ENCODE measurements at places on chromosomes 12 and 14.

GRCh38 chr14:72961579-72962335 lies 35.5 kb downstream of the DCAF4 start:
- DNase-seq = no peak

GRCh38 chr14:56501909-56502530 lies 77.6 kb upstream of the TMEM260 start:
- DNase-seq = no peak

DNA sequence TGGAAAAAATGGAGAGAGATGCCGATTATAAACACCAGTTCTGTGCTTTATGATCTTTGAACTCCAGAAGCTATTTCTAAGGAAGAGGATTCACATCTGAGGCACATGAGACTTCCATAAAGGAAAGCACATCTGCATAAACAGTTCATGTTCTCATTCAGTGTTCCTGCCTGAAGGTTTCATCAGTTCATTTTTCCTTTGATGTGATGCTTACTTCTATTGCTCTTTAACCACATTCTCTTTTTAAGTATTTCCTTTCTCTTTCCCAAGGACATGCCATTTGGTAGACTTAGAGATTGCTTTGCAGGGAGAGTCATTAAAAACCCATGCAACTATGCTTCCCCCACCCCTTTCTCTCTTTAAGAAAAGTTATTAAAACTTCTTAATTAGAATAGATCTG lies 387.0 kb upstream of the FLRT2 start:
- DNase-seq = no peak

DNA sequence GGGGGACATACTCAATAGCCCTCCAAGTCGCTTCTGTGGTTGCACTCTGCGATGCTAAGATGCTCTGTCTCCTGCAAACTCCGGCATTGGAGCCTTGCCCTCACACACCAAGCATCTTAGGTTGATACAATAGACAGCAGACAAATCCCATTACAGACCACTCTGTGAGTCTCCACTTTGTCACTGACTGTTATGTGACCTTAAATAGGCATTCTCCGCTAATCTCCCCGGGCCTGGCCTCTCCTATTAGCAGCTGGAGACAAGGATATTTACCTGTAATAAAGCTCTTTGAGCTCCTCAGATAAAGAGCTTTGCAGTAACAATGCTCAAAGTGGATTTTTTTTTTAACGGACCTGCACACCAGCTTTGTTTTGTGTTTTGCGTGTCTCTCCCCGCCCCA lies 479.7 kb upstream of the TBX3 start:
- no peak for DNase-seq

GRCh38 chr12:130677957-130678558 lies 38.0 kb downstream of the RIMBP2 start:
- DNase-seq = no peak

DNA sequence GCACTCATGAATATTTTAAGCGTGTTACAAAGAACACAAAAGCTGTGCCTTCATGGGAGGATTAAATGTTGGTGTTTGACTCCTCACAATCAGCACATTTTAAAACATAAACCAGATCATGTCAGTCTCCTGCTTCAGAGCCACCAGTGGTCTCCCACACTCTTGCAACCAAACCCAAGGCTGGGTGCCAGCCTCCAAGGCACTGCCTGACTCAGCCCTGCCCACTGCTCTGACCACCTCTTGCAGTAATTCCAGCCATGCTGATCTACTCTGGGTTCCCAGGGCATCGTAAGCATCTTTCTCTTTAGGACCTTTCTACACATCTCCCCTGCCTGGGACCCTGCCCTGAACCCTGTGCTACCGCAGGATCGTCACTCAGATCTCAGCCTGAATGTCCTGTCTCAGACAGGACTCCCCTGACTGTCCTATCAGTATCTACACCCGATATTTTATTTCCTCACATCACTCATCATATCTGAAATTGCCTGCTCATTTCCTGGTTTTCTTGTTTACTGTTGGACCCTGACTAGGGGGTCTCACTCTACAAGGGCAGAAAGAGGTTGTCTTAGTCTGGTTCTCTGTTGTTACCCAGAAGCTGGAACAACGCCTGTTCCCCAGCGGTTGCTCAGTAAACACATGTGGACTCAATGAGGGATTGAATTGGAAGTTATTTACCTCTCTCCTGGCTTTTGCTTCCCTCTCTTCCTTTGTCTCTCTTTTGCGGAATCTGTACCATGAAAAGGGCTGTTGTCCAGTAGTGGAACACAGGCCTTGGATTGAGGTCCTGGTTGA lies 449.8 kb downstream of the RAD51B start:
- no peak for DNase-seq

GRCh38 chr12:96375841-96376604 lies 24.2 kb downstream of the CDK17 start:
- no peak for DNase-seq

DNA sequence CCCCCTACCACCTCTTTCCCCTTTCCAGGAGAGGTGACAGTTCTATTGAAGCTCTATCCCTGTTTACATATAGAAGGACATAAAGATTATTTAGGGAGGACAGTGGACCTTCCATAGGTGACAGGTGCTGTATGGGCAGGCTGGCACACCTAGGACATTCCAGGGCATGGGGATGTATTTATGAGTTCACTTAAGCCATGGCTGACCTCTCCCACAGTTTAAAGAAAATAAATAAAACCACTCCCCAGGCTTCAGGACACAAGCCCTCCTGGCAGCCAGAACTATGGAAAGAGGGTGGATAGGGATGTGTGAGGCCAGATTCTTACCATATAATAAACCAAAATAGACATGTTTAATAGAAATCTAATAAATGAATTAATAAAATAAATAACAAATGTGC lies 85.6 kb upstream of the HOXC13 start:
- DNase-seq = no peak

DNA sequence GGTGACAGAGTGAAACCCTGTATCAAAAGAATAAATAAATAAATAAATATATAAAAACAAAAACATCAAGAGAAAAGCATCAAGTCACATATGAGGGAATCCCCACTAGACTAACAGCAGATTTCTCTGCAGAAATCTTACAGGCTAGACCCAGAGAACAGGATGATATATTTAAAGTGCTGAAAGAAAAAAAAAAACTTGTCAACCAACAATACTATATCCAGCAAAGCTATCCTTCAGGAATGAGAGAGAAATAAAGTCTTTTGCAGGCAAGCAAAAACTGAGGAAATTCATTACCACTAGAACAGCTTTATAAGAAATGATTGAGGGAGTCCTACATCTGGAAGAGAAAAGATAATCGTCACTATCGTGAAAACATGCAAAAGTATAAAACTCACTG lies 6.4 kb upstream of the SFSWAP start:
- DNase-seq = no peak
